Neuronal stem cell (in vitro differentiated cells): ENCODE measurements at places on chromosomes 7 and 10.

GRCh38 chr7:106278695-106279094 is 6.1 kb downstream of the NAMPT start:
- no peak for DNase-seq
- no peaks in the 10 kb centered on the region for H3K27me3 ChIP-seq
- H3K4me1 ChIP-seq, result peaks cover 5% of the 10 kb centered on the region
- H3K4me3 ChIP-seq, result no peak overlapping the region

DNA sequence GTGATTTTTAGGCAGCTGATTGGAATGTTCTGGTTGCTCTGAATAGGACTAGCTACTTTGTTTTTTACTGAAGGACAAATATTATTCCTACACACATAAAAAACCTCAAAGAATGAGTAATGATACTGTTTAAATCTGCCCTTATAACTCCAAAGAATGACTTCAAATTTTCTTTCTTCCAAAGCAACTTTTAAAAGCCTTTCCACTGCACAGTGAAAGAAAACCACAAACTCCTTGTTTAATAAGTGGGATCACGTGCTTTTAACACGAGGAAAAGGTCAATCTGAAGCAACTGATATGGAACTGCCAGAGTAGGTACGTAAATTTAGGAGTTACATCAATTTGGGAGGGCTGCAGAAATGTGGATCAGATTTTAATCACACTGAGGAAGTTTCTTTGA is 8.0 kb upstream of the PRKCQ start:
- no peaks in the 10 kb centered on the region for H3K36me3 ChIP-seq
- H3K4me1 ChIP-seq, result no peaks in the 10 kb centered on the region
- H3K4me3 ChIP-seq, result no peak overlapping the region
- DNase-seq, result no peak

- H3K4me1 ChIP-seq, result no peaks in the 10 kb centered on the region
- H3K36me3 ChIP-seq, result no peaks in the 10 kb centered on the region
- DNase-seq, result no peak
- no peak overlapping the region for H3K27ac ChIP-seq
- H3K27me3 ChIP-seq, result no peaks in the 10 kb centered on the region
Observed at GRCh38 chr7:41942468-41943093, 239.7 kb upstream of the INHBA start.

DNA sequence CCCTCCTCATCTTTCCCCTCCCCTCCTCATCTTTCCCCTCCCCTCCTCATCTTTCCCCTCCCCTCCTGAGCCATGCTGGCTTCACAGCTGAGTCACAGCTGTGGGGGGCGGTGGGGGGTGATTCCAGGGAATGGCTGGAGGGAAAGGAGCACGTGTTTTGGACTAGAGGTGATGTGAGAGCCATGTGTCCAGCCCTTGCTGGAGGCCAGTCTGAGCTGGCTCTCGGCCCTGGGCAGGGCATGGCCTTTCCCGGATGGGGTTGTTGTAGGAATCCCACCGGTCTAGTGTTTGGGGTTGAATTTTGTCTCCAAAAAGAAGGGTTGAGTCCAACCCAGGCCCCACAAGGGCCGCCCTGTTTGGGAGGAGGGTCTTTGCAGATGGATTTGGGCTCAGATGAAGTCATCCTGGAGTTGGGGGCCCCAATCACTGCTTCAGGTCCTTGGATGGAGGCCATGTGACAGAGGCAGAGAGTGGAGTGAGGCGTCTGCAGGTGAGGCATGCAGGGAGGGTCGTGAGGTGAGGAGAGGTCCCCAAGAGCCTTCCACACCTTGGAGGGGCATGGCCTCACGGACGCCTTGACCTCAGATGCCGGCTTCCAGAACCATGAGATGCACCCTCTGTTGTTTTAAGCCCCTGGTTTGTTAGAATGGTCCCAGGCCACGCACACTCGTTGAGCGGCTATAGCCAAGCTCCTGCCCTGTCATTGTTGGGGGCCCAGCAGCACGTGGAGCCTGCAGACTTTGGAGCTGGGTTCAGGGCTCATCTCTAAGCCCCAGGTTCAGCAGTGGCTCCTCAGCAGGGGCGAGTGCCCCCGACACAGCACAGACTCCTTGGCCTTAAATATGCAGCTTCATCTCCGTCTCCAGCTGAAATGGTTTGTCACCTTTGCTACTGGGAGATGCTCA is 101.6 kb downstream of the DNAJB6 start:
- H3K27ac ChIP-seq, result no peak overlapping the region
- H3K4me3 ChIP-seq, result no peak overlapping the region
- no peak for DNase-seq
- H3K4me1 ChIP-seq, result peaks cover 4% of the 10 kb centered on the region
- no peaks in the 10 kb centered on the region for H3K36me3 ChIP-seq

DNA sequence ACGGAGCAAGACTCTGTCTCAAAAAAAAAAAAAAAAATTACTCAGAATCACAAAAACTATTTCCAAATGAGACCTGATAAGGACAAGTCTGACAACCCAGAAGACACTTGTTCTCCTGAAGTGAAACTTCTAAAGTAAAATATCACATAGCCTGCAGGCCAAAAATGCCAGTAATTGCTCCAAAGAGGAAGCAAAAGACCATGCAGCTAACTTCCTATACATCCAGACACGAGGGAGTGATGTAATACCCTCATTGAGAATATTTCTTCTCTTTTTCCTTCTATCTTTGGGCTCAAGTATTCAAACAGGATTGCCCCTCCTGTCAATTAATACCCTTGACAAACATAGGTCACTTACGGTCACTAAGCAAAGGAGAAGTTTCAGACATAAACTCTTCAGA is 31.2 kb downstream of the ARMH3 start:
- DNase-seq, result no peak
- H3K4me3 ChIP-seq, result no peak overlapping the region
- H3K27ac ChIP-seq, result no peak overlapping the region
- H3K36me3 ChIP-seq, result peaks cover 74% of the 10 kb centered on the region
- no peaks in the 10 kb centered on the region for H3K27me3 ChIP-seq

DNA sequence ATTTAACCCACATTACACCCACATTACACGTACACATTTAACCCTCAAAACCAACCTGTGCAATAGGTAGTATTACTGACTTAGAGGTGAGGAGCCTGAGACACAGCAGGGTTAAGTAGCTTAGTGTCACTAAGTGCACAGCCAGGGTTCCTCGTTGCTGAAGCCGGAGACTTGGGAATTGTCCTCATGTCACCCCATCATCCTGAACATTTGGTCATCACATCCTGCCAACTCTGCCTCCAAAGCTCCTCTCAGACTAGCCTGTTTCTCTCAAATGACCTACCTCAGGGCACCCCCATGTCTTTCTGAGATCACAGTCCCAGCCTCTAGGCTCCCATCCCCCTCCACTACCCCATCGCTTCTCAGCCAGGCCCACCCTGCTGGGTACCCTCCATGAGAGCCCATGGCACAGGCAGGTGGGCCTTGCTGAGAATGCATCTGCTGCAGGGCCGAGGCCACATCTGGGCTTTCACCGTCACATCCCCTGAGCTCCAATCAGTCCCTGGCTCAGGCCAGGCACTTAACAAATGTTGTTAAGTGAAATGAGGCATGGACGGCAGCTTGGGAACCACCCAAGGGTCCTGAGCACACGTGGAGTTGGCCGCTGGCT is 21.1 kb upstream of the PCBD1 start:
- no peak for DNase-seq
- H3K27me3 ChIP-seq, result peaks cover 44% of the 10 kb centered on the region
- H3K4me1 ChIP-seq, result peaks cover 4% of the 10 kb centered on the region
- no peaks in the 10 kb centered on the region for H3K36me3 ChIP-seq
- H3K27ac ChIP-seq, result no peak overlapping the region

- no peaks in the 10 kb centered on the region for H3K27me3 ChIP-seq
- no peak for DNase-seq
- H3K4me3 ChIP-seq, result no peak overlapping the region
- H3K27ac ChIP-seq, result no peak overlapping the region
- no peaks in the 10 kb centered on the region for H3K36me3 ChIP-seq
Observed at GRCh38 chr7:126608339-126608776, 644.4 kb downstream of the GRM8 start.

DNA sequence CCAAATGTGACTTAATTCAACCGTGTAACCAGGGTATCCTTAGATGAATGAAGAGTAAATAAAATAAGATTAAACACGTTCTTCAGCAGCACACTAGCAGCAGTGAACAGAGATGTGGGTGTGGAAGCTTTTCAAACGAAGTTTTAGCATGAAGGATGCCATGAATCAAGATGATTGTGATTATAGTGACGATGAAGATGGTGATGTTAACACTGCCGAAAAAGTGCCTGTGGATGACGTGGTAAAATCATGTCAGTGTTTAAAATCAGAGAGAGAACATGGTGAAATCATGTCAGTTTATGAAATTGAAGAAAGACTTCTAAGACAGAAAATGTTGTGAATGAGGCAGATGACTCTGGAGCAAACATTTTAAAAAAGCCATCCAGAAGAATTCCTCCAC is 19.2 kb downstream of the LCOR start:
- no peaks in the 10 kb centered on the region for H3K36me3 ChIP-seq
- no peaks in the 10 kb centered on the region for H3K27me3 ChIP-seq
- H3K27ac ChIP-seq, result no peak overlapping the region
- H3K4me3 ChIP-seq, result no peak overlapping the region
- DNase-seq, result no peak
- no peaks in the 10 kb centered on the region for H3K4me1 ChIP-seq

DNA sequence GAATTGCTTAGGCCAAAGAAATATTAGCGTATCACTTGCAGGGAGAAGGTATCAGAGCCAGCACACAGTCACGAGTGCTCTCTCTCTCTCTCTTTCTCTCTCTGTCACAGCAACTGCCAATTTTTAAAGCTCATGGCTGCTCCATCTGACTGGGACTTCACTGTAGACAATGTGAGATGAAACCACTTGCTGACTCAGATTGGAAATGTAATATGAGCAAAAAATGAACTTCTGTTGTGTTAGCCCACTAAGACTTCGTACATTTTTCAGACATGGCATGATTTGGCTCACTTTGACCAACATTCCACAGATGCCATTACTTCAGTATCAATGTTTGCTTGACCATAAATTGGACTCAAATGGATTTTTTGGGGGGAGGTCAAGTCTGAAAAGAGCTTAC is 68.1 kb downstream of the DGKB start:
- H3K4me3 ChIP-seq, result no peak overlapping the region
- no peaks in the 10 kb centered on the region for H3K36me3 ChIP-seq
- no peak overlapping the region for H3K27ac ChIP-seq
- no peak for DNase-seq

DNA sequence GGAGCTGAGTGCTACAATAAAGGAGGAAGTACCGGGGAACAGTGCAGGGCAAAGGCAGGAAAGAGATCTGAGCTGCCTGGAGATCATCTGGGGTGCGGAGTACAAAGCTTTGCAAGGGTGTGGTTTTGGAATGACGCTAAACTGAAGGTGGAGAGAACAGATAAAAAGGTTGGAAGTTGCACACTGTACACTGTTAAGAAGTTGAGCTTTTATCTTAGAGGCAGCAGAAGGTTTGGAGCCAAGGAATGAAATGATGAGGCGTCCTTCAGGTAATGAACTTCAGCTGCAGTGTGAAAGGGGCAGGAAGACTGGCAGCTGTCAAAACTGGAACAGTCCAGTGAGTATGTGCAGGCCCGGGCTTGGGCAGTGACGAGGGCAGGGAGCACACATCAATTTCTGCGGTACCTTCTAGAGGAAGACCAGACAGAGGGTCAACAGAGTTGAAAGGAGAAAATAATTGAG is 7.2 kb upstream of the ANKRD61 start:
- H3K27me3 ChIP-seq, result no peaks in the 10 kb centered on the region
- no peaks in the 10 kb centered on the region for H3K4me1 ChIP-seq
- DNase-seq, result no peak
- H3K4me3 ChIP-seq, result no peak overlapping the region

GRCh38 chr7:155660059-155660757 is 15.7 kb downstream of the RBM33 start:
- H3K27me3 ChIP-seq, result no peaks in the 10 kb centered on the region
- no peak overlapping the region for H3K27ac ChIP-seq
- H3K36me3 ChIP-seq, result peaks cover 2% of the 10 kb centered on the region
- H3K4me3 ChIP-seq, result no peak overlapping the region
- no peak for DNase-seq

- H3K36me3 ChIP-seq, result no peaks in the 10 kb centered on the region
- H3K4me3 ChIP-seq, result no peak overlapping the region
- H3K4me1 ChIP-seq, result no peaks in the 10 kb centered on the region
- DNase-seq, result no peak
- H3K27me3 ChIP-seq, result no peaks in the 10 kb centered on the region
Observed at GRCh38 chr7:10211016-10211415, 762.7 kb upstream of the PHF14 start.

DNA sequence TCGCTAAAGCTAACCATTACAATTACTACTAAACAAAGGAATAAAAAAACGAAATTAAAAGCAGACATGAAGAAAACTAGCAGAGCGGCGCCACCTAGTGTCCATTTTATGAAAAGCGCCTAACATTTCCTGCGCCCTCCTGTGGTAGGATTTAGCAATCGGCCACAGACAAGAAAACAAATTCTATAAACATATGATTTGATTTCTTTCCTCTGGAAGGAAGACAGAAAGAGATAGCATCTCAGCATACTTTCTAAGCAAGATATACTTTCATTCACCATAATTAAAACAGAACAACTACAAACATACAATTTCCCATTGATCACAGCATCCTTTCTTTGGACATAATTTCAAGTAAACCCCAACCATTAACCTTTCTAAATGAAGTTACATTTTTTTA is 337.7 kb upstream of the NPVF start:
- peak; percentile 77 for DNase-seq
- H3K4me3 ChIP-seq, result no peak overlapping the region
- no peak overlapping the region for H3K27ac ChIP-seq
- peaks cover 1% of the 10 kb centered on the region for H3K4me1 ChIP-seq

DNA sequence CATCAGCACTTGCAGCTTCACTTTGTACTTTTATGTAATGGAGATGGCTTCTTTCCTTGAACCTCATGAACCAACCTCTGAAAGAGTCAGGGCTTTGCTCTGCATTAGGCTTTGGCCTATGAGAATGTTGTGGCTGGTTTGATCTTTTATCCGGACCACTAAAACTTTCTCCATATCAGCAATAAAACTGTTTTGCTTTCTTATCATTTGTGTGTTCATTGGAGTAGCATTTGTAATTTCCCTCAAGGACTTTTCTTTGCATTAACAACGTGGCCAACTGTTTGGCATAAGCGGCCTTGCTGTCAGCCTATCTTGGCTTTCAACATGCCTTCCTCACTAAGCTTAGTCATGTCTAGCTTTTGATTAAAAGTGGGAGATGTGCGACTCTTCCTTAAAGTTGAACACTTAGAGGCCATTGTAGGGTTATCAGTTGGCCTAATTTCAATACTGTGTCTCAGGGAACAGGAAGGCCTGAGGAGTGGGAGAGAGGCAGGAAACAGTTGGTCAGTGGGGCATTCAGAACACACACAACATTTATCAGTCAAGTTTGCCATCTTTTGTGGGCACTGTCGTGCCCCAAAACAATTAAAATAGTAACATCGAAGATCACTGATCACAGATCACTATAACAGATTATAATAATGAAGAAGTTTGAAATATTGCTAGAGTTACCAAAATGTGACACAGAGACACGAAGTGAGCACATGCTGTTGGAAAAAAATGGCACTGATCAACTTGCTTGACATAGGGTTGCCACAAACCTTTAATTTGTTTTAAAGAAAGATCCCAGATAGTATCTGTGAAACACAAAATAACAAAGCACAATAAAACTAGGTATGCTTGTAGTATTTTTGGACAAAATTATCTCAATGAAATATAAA is 64.7 kb downstream of the NRF1 start:
- peaks cover 19% of the 10 kb centered on the region for H3K36me3 ChIP-seq
- no peak for DNase-seq
- no peak overlapping the region for H3K4me3 ChIP-seq
- H3K27ac ChIP-seq, result no peak overlapping the region
- no peaks in the 10 kb centered on the region for H3K4me1 ChIP-seq
